Stimulated activated CD8-positive, alpha-beta memory T cell treated with anti-CD3 and anti-CD28 coated beads, Interleukin-7, amount 100 ng/mL, for 48 hours (primary cell): ENCODE measurements at places on chromosomes 5 and 9.

GRCh38 chr5:150412319-150413175 lies at the start of gene CD74:
TSS of gene CD74 (minus strand) at chr5:150412910. CDS start at chr5:150412749, 161 bp downstream.
- DNase-seq, result peak; percentile 83

GRCh38 chr5:158407824-158408195 lies 548.9 kb upstream of the CLINT1 start:
- DNase-seq, result no peak

DNA sequence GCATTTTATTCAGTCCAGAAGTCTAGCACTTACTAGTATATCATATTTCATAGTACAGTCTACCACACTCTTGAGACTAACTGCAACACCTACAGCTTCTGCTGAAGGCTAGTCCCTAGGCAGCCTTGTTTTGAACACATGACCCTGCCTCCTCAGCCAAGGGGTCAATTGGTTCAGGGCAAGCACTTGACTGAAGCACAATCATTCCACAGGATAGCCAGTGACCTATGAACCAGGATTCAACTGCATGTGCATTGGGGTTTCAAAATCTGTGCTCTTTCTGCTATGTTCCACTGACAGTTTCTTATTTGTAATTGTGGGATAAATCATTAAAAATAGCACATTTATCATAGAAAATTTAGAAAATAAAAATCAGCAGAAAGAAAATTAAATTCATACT lies 186.8 kb downstream of the TMEM161B start:
- no peak for DNase-seq

DNA sequence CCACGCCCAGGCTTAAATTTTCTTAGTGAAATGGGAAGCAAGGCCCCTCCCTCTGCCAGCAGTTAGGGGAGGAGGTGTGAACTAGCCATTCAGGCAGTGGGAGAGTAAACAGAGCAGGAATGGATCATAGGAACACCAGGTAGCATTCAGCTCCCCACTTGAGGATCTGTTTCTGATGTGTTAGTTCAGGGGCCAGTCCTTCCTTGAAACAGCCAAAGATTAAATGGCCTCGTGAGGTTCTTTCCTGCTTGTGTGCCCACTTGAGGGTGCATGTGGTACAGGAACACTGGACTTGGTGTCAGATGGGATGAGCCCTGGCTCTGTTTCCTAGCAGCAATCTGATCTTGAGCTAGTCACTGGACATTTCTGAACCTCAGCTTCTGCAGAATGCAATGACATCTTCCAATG lies 21.2 kb downstream of the FAXDC2 start:
- DNase-seq, result no peak

GRCh38 chr9:120394058-120394669 lies 185.8 kb downstream of the CDK5RAP2 start:
- peak; percentile 23 for DNase-seq

- DNase-seq, result no peak
Measured at GRCh38 chr9:98229620-98230019, 25.8 kb downstream of the TBC1D2 start.

DNA sequence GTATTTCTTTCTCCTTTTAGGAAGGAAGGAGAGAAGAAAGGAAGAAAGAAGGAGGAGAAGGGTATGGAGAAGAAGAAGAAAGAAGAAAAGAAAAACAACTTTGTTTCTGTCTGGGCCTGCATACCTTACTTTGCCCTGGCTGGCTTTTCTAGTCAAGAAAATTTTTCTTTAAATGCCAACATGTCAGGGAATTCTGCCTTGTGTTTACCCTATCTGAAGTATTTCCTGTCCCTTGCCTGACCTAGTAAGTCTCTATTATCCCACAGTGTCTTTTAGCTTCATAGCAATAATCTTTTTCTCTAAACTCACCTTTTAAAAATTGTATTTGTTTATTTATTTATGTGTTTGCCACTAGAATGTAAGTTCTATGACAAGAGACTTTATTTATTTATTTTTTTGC lies 1864.1 kb downstream of the EFNA5 start:
- DNase-seq, result no peak

DNA sequence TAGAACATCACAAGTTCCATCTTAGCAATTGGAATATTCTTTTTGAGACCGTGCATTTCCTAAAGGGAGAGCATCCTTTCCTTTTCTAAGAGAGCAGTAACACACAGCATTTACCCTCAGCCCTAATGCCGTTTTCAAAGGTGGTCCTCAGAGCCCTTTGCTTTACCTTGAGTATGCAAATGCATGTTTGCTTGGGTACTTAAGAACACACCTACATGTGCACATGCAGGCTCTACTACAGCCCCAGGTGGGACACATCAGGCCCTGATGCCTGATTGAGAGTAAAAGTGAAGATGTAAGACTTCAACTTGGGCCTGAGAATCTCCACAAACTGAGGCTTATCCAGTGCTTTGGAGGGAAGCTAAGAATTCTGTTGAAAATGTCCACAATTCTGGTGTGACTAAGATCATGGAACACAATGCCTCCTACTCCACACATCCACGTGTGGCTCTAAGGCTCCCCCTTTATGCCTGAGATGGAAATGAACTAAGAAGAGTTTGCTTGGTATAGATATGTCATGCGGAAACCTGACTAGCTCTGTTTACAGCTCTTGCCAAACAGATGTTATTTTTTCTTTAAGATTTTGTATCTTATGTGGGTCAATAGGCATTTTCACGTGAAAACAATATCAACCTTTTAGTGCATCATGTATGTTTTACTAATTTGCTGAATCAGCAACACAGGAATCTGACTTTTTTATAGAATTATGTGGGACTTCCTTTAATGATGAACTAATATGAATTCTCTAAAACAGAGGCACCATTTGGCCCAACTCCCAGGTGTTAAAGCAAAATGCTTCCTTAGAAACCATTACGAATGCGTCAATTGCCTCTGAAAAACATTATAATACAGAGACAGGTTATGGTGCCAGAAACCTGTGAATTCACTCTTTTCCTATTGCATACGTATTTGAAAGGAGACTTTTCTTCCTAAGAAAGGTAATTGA lies 48.9 kb upstream of the SLC2A8 start:
- no peak for DNase-seq

DNA sequence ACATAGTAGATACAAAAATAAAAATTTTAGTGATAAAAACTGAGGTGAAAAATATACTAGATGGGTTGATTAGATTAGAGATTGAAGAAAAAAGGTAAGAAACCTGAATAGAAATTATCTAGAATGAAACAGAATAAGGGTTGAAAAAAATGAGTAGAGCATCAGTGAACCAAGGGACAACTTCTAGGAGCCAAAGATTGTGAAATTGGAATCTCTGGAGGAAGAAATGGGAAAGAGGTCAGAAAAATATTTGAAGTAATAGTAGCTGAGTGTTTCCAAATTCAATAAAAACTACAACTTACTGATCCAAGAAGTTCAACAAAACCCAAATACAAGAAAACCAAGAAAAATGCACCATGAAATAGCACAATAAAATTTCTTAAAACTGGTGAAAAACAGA lies 116.6 kb upstream of the STARD4 start:
- DNase-seq, result no peak

DNA sequence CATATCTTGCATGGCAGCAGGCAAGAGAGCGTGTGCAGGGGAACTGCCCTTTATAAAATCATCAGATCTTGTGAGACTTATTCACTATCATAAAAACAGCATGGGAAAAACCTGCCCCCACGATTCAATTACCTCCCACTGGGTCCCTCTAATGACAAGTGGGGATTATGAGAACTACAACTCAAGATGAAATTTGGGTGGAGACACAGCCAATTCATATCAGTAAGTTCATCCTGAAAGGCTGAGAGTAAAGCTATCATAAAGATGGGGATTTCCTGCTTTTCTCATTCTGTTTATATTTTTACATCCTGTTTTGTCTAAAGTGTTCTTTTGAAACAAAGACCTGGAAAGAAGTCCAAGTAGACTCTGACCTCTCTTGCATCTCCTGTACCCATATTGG lies 28.9 kb upstream of the IL33 start:
- DNase-seq, result no peak

DNA sequence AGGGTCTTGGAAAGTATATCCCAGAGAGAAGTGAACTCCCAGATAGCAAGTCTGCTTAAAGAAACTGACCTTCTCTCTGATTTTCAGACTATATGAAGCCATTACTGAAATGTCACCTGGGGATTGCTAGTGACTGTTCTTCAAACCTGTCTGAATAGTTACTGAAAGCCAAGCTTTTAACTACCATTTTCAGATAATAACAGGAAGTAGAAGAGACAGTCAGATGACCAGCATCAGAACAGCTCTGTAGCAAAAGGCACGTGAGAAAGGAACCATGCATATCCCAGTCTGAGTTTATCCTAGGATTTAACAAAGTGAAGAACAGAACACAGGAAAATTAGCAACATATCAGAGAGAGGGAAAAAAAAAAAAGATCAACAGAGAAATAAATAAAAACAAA lies 74.9 kb upstream of the SELENOP start:
- DNase-seq, result no peak

DNA sequence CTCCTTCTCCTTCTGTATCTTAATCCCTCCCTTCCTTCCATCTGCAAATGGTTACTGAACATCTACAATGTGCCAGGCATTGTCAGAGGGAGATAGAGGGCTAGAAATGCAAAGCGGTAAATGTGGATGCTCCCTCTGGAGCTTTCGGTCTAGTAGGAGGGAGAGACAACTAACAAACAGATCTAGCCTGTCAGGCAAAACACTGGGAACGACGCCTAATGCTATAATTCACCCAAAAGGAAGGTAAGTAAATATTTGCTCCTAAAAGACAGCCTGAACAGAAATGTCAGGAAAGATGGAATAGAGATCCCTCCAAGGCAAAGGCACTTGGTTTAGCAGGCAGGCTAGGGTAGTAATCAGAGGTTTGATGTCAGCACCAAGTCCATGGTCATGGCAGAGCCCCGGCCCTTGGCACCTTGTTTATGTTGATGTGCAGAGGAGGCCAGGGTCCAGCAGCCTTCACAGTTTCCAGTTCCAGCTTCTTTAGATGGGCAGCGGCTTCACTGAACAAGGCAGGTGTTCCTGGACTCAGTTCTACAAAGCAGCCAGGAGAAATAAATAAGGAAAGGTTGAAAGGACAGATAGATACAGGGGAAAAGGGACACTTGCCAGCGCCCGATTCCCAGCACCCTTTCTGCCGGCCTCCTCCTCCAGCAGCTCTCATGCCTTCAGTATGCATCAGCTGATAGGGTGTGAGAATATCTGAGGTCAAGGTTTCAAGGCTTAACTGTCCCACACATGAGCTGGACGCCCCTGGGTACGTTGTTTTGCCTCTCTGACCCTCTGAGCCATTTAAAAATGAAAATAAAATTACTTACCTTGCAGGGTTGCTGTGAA lies 46.5 kb upstream of the FRRS1L start:
- DNase-seq, result no peak

GRCh38 chr5:7828269-7828668 lies 22.7 kb downstream of the CFAP90 start:
- no peak for DNase-seq

DNA sequence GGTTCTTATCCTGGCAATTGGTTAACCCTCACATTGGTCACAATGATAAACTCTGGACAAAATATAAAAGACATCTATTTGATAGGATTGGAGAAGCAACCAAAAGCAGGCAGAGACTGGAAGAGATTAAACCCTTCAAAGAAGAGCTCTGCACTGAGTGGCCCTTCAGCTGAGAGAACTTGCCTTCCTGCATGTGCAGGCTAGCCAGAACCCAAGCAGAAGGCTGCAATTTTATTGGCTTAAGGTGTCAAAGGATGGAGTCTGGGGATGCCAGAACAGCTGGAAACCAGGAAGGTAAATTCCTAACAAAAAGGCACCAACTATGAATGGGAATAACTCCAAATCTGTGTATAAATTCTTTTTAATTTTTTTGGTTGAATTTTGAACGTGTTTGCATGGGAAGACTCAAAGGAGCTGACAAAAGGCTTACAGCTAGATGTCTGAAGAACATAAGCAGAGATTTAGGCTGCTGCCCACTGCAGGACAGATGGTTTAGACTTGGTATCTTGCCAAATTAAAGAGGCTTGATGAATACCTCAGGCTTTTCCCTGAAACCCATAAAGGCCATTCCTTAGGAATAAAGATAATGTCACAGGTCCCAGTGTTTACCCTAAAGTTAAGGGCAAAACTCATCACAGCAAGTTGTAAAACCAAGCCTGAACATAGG lies 66.3 kb downstream of the NR2F1 start:
- no peak for DNase-seq

DNA sequence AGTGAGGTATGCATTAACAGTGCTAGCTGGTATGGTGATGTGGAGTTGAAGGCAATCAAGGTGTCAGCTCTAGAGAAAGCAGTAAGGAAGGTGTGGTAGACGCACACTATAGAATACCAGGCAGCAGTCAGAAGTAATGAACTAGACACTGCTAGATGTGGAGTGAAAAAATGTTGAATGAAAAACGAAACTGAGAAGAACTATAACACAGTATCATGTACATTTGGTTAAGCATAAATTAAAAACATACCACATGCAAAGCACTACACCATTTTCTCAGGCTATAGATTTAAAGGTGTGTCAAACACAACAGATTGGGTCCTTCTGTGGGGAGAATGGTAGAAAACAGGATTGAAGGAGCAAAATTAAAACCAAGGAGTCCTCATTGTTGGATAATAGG lies 15.4 kb downstream of the ZNF622 start:
- DNase-seq, result no peak

- no peak for DNase-seq
Measured at GRCh38 chr5:61290791-61291210, 41.3 kb upstream of the ZSWIM6 start.

DNA sequence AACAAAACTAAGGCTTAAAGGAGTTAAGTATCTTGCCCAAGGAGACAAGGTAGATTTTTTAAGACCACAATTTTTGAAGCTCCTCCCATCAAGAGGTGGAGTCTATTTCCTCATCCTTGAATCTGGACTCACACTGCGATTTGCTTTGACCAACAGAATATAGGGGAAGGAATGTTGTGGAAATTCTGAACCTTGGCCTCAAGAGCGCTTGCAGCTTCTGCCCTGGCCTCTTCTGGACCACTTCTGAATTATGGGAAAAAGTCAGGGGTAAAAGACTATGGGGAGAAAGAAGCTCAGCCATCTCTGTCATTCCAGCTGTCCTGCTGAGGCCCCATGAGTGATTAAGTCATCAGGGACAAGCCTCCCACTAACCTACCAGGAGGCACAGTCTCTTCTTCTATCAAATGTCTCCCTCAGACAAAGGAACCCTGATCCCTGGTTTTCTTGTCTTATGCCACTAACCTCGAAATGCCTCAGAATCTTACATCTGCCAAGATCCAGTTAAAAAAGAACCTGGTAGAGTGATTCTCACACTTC lies 25.9 kb downstream of the MAPKAP1 start:
- no peak for DNase-seq

GRCh38 chr5:4549351-4549750 lies 590.8 kb upstream of the ADAMTS16 start:
- DNase-seq, result no peak

GRCh38 chr5:55934720-55935119 lies 60.0 kb downstream of the IL6ST start:
- no peak for DNase-seq

DNA sequence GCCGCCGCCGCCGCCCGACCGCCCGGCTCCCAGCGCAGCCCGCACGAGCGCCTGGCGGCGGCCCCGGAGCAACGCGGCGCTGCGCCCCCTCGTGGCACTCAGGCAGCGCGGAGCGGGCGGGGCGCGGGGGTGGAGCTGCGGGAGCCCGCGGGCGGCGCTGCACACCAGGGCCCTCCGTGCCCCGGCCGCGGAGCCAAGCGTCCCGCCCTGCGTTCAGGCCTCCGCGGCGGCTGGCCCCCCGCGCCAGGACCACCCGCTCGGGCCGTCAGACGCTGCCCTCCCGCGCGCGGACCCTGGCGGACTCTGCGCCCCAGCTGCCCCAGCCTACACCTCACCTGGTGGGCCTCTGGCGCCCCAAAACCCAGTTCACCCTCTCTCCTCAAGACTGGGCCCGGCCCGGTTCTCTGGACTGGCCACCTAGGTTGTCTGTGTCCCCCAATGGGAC lies at the start of gene RASGEF1C:
TSS of gene RASGEF1C (minus strand) at position 75 of the 445 bp plus-strand sequence. CDS start 71,159 bp downstream, outside the sequence.
- peak; percentile 41 for DNase-seq

- DNase-seq, result no peak
Measured at GRCh38 chr5:152978141-152978835, 512.2 kb upstream of the GRIA1 start.
